Activated T-helper 2 cell treated with anti-CD3 and anti-CD28 coated beads, Interferon-gamma antibody, Interleukin-2, Interleukin-4, amounts not matched to agents 10 μg/mL and 5 μg/mL and 100 μg/mL, durations not matched to agents 14 hours and 24 hours and 36 hours (primary cell): ENCODE measurements at places on chromosomes 6 and 20.
A peak's percentile ranks its signal among the peaks of the same experiment; 100 is the strongest.

DNA sequence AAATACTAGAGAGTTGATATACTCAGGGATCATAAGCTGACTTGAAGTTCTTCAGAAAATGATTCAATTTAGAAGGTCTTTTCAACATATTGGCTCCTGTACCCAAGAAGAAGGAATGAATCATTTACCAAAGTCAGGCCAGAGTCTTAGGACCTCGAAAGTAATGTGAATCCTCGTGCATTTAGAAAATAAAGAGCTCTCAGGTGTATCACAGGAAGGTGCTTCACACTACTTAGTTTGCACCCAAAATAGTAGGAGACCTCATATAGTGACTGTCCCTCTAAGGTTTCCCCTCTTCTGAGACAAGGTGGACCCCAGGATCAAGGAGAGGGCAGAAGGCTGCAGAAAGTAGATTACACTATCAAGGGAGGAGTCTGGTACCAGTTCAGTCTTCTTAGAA lies 71.8 kb downstream of the F13A1 start:
- DNase-seq: no peak

GRCh38 chr6:161219680-161220079 lies 54.2 kb downstream of the AGPAT4 start:
- DNase-seq: no peak

GRCh38 chr20:34736106-34736735 lies 32.1 kb downstream of the TP53INP2 start:
- DNase-seq: no peak

DNA sequence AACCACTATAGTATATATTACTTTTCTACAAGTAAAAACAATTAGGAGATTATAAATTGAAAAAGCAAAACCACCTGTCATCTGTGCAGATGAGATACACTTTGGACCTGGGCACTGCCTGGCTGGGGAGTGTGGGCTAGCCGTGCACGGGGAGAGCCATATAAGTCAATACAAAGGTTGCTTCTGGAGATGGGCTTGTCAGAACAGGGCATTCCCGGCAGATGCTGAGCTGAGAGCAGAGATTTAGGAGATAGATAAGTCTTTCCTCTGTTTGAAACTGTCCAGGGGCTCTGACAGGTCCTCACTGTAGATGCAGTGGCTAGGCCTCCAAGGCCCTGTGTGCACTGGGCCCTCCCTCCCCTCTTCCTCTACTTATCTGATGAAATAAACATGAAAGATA lies 34.5 kb downstream of the CD164 start:
- no peak for DNase-seq

GRCh38 chr6:42383421-42384205 lies 68.1 kb downstream of the TRERF1 start:
- no peak for DNase-seq

GRCh38 chr6:19665613-19665909 lies 171.6 kb upstream of the ID4 start:
- no peak for DNase-seq

DNA sequence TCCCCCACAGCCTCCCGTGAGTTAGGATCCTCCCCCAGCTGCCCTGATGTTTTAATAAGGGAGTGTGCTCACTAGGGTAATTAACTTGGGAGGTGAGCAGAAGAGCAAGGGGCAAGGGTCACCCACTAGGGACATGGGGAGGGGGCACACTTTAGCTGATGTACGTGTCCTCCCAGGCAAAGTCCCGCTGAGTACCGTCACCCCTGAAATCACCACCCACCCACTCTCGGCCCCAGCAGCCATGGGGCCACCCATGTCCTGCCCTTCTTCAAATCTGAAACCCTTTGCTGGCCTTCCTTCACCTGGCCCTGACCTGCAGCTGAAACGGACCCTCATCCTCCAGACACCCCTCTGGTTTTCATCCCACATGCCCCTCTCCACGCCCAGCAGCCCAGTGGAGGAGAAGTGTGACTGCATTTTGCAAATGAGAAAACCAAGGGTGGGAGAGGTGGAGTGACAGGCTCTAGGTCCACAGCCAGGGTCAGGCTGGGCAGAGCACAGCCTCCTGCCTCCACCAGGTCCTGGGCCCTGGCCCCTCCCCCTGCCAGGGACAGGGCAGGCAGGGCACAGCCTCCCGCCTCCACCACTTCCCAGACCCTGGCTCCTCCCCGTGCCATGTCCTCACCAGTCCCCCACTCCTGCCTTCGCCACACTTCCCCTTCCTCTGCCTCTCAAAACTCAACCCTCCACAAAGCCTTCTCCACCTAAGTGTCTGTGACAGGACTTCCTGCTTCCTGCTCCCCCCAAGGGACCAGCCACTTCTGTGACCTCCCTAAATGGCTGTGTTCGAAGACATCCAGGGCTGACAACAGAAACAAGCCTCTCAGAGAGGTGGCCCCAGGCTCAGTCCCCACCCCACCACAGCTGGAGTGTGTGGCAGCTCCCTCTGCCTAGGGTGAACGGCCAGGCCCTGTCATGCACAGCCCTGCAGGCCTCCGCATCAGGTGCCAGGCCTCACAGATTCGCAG lies 15.1 kb downstream of the ACSS1 start:
- peak; percentile 26 for DNase-seq

DNA sequence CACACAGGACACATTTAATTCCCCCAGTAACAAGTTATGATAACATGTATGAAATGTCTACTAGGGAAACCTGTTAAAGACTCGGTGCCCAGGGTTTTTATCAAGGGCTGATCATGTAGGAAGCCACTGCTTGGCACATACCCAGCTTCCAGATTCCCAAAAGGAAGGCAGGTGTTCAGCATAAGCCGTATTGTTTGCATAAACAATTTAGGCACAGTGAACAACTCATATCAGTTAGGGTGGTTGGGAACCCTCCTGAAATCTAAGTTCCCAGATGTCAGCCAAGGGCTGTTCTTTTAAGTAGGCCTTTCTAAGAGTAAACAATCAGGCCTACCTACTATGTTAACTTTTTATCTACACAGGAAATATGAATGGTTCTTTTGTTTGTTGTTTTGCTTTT lies 74.1 kb downstream of the ASXL1 start:
- no peak for DNase-seq

- no peak for DNase-seq
These were observed 67.5 kb upstream of the FBXO30 start for GRCh38 chr6:145882121-145882531.

- no peak for DNase-seq
These were observed 51.5 kb downstream of the DHX35 start for GRCh38 chr20:39013662-39014109.

GRCh38 chr6:43475516-43475915 lies 1.9 kb upstream of the TJAP1 start:
- no peak for DNase-seq

- peak; percentile 35 for DNase-seq
These were observed 117.0 kb downstream of the ERMARD start for GRCh38 chr6:169868458-169868857.

- no peak for DNase-seq
These were observed 8.0 kb upstream of the UBE2J1 start for GRCh38 chr6:89360415-89360999.

GRCh38 chr6:3372184-3372846 lies 84.5 kb downstream of the SLC22A23 start:
- DNase-seq: no peak

DNA sequence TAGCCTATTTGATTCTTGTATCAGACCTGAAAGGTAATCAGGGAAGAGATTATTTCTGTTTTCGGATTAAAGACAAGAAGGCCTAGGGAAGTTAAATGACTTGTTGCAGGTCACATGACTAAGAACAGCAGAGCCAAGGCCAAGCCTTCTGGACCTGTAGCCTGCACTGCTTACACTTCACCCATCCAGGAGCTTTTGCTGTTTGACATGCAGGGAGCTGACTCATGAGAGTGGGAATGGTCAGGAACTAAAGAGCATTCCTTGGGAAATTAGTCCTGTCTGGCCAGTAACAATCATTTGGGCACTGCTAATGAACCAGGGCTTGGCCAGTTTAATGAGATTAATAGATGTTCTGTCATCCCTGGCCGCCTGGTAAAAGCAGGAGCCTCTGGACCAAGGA lies 46.8 kb downstream of the EIF2S2 start:
- DNase-seq: no peak

DNA sequence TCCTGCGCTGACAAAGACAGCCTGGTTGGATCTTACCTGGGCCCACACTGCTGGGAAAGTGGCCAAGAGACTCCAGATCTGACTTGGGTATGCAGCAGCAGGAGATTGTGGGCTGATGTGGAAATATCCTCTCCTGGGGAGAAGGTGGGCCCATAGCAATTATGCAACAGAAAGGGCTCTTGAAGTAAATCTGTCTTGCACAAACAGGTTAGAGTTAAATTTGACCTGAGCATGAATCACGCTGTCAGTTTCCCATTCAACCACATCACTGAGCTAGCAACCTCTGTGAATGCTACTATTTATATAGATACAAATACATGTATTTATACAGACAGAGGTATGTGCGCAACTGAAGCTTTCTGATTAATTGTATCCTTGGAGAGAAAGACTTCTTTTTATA lies 28.3 kb upstream of the PDYN start:
- DNase-seq: no peak

- no peak for DNase-seq
These were observed 280.6 kb downstream of the LAMA2 start for GRCh38 chr6:129163551-129163950.

DNA sequence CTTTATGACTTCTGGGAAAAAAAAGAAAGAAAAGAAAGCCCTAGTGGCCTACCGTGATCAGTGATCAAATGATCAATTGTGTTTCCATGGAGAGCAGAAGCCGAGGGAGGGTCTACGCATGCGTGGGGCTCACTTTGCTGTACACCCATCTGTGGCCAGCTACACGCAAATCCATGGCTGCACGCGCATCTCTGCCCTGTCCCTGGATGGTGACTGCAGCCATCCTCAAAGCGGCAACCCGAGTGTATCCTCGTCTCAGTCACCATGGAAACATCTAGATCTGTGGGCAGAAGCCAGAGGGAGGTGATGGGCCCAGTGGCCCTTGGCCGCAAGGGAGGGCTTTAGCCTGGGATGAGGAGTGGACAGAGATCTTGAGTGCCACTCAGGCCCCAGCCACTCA lies 785 bp upstream of the ULBP3 start:
- no peak for DNase-seq

DNA sequence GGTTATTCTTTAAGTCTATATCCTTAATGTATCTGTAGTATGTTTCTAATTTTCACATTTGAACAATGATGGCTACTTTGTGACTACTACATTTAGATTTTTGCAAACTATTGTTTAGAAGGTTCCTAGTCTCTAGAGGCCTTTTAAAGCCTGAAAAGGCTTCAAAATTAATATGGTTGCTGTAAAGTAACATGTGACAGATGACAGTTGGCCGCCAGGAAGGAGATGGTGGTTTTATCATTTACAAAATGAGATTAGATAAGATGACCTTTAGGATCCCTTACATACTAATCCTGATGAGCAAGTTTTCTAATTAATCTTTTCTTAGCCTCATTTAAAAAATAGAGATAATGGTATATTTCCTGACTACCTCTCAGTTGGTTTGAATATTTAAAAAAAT lies 18.8 kb downstream of the SCAF8 start:
- no peak for DNase-seq

GRCh38 chr6:130699742-130700141 lies 127.5 kb upstream of the SMLR1 start:
- DNase-seq: no peak

DNA sequence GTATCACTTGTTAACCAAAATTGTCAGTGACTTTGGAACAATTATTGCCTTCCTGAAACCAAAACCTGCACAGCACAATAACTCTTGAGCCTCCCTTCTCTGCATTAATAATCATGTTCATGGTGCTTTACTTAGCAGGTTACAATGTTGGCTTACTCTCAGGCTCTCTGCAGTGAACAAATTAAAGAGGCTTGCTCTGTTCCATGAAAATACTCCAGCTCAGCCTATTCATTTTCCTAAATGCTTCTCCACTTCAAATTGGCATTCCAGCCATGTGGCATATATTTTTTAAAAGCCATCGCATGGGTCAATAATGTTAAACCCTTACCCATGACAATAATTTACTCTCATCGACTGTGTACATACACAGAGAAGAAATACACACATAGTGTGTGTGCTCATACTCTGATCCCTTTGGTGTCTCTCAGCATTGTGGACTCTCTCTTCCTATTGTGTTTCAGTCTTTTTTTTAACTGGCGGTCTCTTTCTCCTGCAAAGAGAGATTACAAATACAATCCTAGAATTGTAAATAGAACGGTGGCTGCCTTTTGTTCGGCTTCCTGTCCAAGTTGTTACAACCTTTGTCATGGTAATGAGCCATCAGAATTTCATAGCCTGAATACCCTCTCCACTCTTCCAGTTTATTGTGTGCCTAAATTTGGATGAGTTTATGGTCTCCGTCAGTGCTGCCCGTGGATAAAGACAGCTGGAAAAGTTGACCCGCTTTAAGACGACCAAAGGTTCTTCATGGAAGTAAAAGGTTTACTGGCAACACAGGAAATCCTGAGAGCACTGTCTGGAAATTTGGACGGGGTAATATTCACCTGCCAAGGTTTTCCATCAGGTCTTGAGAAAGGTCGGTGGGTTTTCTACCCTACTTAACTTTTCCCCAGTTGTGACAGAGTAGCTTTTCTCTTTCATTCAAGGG lies 263.6 kb downstream of the CD83 start:
- no peak for DNase-seq

GRCh38 chr20:20713244-20713765 lies 861 bp upstream of the RALGAPA2 start:
- DNase-seq: no peak

GRCh38 chr20:36975099-36975818 lies 23.8 kb upstream of the SAMHD1 start:
- DNase-seq: peak; percentile 60

GRCh38 chr6:137683916-137684315 lies 183.1 kb upstream of the TNFAIP3 start:
- no peak for DNase-seq

- no peak for DNase-seq
These were observed 891 bp upstream of the POU3F2 start for GRCh38 chr6:98833307-98834059.

- no peak for DNase-seq
These were observed 107.7 kb upstream of the PHACTR1 start for GRCh38 chr6:12608874-12609273.

GRCh38 chr6:160167604-160168399 lies 46.2 kb downstream of the SLC22A1 start:
- DNase-seq: no peak

DNA sequence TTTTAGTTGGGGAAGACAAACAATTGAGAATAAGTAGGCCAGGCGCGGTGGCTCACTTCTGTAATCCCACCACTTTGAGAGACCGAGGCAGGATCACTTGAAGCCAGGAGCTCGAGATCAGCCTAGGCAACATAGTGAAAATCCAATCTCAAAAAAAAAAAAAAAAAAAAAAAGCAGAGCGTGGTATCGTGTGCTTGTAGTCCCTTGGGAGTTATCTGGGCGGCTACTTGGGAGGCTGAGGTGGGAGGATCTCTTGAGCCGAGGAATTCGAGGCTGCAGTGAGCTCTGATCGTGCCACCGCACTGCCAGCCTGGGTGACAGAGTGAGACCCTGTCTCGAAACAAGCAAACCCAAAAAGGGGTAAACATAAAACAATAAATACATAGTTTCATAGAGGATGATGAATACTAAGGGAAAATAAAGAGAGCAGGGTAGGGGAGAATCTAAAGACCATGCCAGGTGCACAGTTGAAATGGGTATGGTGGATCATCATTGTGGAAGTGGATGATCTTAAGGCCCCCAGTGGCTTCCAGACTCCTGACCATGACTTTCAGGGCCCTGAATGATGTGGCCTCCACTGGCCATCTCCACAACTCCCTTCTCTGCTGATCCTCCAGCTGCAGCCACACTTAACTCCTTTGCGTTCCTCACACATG lies 947 bp downstream of the POFUT1 start:
- no peak for DNase-seq
